SK-N-SH (cell line): ENCODE measurements at places on chromosomes 4 and X. TPM values are rescaled to one million over a fixed set of nuclear protein-coding genes. Genes with fewer than 3 reads are reported as not detected.

The TBCK gene
- polyA plus RNA-seq, result 14.6 and 18.0 TPM in 2 replicates

DNA sequence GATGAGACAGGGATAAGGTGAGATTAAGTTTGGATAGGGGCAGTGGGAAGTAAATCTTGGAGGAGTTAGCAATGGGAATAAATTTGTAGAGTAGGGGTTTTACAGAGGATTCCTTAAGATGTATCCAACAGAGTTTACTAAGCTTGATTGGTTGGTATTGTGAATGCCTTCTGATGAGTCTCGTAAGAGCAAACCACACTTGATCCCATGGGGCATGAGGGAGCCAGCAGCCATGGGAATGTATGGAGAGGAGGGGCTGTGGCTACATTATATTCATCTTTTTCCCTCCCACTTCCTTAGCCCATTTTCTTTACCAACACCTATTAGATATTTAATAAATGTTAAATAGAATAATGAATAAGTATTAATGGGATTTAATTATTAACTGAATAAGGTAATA lies 126.6 kb upstream of the NDST3 start:
- no peak for DNase-seq
- H3K4me1 ChIP-seq, result no peaks in the 10 kb centered on the region
- H3K4me3 ChIP-seq, result no peak overlapping the region
- H3K27me3 ChIP-seq, result no peaks in the 10 kb centered on the region

- H3K4me3 ChIP-seq, result no peak overlapping the region
- no peaks in the 10 kb centered on the region for H3K36me3 ChIP-seq
- H3K4me1 ChIP-seq, result no peaks in the 10 kb centered on the region
Observed at GRCh38 chr4:156197216-156197615, 243.6 kb upstream of the CTSO start.

GRCh38 chrX:47815901-47816845 lies 20.5 kb upstream of the ZNF81 start:
- H3K36me3 ChIP-seq, result no peaks in the 10 kb centered on the region
- no peak overlapping the region for H3K4me3 ChIP-seq
- H3K27ac ChIP-seq, result no peak overlapping the region
